ENCODE measurements at places on chromosomes 1 and 21.
A peak's percentile ranks its signal among the peaks of the same experiment; 100 is the strongest.

DNA sequence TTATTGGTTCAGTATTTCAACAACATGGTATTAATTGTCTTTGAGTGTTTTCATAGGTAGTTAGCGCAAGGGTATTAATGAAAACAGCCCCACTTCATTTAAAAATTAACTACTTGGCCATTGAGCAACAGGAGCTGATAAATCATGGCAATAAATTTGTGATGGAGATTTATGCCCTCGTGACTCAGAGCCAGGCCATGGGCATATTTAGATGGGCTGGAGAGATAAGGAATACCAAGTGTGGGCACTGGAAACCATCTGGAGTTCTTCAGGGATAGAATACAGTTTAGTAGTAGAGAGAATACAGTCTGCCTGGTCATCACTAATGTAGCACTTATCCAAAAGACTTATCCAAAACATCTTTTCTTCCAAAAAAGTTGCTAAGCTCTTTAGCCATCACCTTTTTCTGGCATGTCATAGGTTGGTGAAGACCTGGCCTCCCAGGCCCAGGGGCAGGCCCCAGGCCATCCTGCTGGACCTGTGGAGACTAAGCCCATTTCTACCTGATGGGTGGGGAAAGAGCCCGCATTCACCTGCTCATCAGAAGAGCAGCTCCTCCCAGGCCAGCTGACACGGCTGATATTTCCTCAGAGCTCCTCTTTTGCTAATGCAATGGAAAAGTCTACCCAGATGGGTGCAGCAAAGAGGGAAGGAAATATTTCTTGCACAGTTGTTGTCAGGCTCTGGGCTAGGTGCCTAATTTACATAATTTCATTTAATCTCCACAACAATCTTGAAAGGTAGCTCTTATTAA, 238.0 kb downstream of the TM2D1 start:
- DNase-seq: no peak

DNA sequence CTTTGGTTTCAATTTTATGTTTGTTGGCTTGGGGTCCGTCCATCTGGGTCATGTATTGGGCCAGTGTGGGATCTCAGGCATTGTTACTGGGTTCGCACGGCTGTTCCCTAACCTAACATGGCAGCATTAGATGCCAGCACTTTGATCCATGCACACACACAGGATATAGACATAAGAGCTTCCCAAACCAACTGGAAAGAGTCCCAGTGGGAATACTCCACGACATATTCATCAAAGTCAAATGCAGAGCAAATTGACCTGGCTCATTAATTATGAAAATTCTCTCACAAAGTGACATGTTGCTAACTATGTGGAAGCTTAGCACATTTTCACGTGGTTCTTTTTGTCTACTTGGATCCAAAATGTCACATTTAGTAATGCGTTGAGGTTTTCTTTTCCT, 130.4 kb downstream of the SETD4 start:
- peak; percentile 68 for DNase-seq

GRCh38 chr1:84913555-84913892, 20.5 kb upstream of the LPAR3 start:
- DNase-seq: peak; percentile 62

DNA sequence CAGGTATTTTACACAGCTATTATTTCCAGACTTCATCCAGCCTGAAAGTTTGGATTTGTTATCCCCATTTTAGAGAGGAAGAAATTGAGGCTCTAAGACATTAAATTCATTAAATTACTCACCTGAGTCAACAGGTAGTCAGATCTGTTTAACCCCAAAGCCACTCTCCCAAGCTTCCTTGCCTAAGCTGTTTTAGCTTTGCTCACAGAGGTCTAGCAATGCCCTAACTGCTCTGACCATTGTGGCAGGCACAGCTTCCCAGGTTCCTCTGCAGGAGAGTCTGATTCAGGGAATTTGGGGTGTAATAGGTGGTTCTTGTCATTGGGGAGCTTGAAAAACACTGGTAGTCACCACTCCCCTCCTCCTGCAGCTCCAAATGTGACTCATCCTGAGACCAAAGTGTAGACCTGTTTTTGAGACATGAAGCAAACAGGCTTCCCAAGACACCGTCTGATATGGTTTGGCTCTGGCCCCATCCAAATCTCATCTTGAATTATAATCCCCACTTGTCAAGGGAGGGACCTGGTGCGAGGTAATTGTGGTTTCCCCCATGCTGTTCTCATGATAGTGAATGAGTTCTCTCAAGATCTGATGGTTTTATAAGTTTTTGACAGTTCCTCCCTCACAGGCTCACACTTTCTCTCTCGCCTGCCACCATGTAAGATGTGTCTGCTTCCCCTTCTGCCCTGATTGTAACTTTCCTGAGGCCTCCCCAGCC, 142.8 kb upstream of the DNAH14 start:
- no peak for DNase-seq

DNA sequence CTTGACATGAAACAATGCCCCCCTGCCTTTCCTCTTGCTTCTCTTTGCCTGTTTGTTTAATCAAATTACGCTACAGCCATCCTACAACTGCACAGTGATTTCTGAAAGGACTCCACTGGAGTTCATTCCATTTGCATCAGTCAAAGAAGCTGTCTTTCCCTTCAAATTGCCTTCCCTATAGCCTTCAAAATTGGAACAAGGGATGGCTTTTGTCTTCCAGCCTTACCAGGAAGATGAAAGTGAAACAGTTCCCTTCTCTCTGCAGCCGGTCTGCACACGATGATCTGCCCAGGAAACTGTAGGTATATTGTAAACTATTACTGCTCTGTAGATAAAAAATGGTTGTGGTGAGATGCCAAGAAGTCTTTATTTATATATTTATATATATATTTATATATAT, 65.6 kb upstream of the ETS2 start:
- DNase-seq: no peak

Measured in eye (tissue), 1 donor.